ENCODE measurements at places on chromosomes 5 and 9.

DNA sequence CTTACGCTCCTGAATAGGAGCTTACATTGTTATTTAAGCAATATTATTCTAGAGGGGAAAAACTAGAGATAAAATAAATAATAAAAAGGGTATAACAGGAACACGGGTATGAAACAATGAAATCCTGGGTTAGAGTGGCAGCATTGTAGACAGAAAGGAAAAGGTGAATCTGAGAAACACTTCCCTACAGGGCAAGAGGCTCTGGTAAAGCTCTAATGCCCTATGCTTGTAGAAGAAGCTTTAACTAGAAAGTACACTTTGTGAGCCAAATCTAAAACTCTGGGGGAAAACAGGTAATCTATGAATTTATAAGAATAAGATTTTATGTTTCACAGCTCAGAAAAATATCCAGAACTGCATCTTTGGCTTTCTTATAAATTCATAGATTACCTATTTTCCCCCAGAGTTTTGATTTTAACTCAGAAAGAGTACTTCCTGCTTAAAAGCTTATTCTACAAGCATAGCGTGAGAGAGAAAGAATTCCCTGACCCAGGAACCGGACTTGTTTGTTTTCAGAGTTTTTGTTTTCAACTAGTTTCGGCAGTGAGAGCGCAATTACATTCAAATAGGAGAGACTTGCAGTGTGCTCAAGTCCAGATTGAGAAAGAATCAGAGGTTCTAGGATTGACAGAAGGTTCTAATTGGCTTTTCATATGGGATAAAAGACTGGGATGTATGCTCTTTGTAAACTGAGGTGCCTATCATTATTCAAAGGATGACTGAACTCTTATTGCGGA lies 651.0 kb upstream of the RORB start:
- no peak for DNase-seq

GRCh38 chr5:172901012-172901780 lies 58.0 kb upstream of the RPL26L1 start:
- no peak for DNase-seq

DNA sequence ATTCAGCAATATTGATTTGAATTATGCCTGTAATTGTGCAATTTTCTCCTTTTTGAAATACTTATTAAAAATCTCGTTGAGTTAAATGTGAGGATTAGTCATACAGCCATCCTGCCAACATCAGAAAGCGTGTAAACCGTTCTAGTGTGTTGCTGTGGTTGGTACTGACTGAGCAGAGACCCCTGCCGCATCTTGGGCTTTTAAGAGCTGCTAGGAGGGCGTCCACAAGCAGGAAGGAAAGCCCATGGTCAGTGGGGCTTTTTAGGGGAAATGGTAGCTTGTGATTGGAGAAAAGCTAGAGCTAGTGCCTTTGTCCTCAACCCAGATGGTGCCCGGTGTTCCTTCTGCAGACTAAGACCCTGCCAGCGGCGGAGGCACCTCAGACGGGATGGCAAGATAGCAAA lies 1.3 kb downstream of the SDHA start:
- DNase-seq: no peak

- DNase-seq: peak; percentile 67
Observed at GRCh38 chr5:33369485-33370465, 71.0 kb upstream of the TARS1 start.

DNA sequence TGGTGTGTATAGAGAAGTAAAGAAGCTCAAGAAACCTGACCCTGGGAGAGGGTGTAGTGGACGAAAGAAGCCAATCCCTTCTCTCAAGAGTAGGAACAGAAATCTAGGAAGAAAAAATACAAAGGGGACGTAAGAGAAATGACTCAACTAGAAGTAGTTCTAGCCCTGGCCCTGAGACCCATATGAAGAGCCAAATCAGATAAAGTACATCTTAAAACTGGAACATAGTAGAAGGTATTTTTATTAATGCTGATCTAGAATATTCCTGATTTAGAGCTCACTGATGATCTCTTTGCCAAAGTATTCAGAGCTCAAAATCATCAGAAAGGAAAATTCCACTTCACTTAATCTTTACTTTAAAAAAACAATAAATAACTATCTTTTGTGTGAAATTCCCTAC lies 184.8 kb downstream of the MLLT3 start:
- no peak for DNase-seq

GRCh38 chr5:128384068-128384467 lies 154.0 kb downstream of the FBN2 start:
- no peak for DNase-seq

GRCh38 chr9:123085916-123086315 lies 52.4 kb downstream of the GPR21 start:
- DNase-seq: no peak

GRCh38 chr5:5044247-5044840 lies 95.8 kb upstream of the ADAMTS16 start:
- no peak for DNase-seq

GRCh38 chr9:92728831-92729734 lies 35.5 kb downstream of the BICD2 start:
- DNase-seq: no peak

DNA sequence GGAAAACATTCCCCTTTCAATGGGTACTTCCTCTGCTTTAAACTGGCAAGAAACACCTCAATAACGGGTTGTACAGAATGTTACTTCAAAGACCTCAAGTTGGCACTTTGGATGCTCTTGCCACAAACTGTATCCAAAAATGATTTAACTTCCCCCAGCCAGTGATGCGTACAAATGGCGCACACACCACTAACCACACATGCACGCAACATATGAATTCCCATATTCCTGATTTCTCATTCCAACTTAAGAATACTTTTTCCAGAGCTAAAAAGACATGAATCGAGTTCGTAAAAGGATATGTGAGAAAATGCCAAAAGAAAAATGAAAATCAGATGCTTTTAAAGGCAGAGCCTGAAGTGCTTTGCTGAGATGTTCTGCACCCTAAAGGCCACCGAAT lies 388.0 kb upstream of the PIK3R1 start:
- no peak for DNase-seq

- DNase-seq: no peak
Observed at GRCh38 chr9:135038826-135039225, 48.6 kb upstream of the OLFM1 start.

DNA sequence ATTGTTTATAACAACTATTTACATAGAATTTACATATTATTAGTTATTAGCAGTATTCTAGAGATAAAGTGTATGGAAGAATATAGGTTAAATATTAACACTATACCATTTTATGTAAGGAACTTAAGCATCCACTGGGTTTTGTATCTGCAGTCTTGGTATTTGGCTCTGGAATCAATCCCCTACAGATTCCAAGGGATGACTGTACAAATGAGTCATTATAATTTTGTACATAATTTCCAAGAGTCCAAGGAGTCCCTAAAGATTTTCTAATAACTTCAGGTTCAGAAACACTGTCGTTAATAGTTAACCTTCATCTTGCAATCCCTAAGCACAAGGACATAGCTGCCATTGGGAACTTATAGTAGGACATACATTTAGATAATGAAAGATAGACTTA lies 254.8 kb upstream of the PDE4D start:
- no peak for DNase-seq

DNA sequence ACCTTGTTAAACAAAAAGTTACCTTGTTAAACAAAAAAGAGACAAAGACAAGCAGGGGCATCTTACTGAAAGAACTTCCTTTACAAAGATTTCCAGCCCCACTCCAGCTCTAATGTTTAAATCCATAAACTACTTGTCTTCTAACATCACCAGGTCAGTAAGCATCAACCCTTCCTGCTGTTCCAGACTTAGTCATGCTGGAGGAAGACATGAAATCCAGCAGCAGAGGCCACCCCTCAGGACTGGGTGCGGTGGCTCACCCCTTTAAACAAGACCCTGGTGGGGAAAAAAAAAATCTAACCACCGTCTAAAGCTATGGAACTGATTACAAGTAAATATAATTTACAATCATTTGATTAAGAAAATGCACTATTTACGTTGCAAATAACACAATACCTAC lies 9.1 kb downstream of the PDCL start:
- DNase-seq: no peak

Measured in AG09319 (cell line).